ENCODE measurements at places on chromosomes 3 and 15.

GRCh38 chr3:186209810-186210752, 101.2 kb upstream of the ETV5 start:
- DNase-seq: peak; percentile 48

DNA sequence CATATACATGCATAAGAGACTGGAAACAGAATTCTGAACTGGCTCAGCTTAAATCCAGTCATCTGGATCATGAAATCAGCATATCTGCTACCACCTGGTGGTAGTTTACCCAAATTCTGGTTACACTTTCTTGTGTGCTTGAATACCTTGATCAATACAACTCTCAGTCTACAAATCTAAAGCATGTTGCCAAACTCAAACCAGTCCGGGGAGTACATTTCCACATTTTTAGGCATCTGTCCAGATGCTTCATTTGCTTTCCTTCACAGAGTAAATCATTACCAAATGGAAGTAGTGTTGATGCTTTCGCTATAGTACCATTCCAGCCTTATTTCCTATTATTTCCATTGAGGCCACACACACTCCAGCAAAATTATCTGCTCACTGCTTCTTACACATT, 126.4 kb downstream of the P2RY1 start:
- DNase-seq: peak; percentile 45

- no peak for DNase-seq
Observed at GRCh38 chr3:57815036-57815435, 58.9 kb downstream of the SLMAP start.

GRCh38 chr3:177466074-177466473, 268.8 kb upstream of the TBL1XR1 start:
- no peak for DNase-seq

- DNase-seq: no peak
Observed at GRCh38 chr3:112027826-112028225, 6.7 kb upstream of the TMPRSS7 start.

GRCh38 chr3:17494117-17494809, 248.2 kb downstream of the TBC1D5 start:
- DNase-seq: no peak

DNA sequence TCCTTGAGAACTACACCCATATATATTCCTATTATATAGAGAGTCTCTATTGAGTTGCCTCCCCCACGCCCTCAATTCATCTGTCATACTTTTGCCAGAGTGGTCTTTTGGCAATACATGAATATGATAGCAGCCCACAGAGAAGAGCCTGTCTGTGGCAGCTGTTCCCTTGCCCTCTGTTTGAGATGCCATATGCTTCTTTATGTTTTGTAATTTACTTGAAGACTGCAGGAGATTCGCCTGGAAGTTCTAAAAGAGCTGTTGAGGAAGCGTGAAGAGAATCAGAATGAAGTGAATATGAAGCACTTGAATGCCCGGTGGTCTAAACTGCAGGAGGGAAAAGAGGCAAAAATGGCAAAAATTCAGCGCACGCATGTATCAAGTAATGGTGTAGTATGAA, 27.2 kb downstream of the CFAP91 start:
- no peak for DNase-seq

DNA sequence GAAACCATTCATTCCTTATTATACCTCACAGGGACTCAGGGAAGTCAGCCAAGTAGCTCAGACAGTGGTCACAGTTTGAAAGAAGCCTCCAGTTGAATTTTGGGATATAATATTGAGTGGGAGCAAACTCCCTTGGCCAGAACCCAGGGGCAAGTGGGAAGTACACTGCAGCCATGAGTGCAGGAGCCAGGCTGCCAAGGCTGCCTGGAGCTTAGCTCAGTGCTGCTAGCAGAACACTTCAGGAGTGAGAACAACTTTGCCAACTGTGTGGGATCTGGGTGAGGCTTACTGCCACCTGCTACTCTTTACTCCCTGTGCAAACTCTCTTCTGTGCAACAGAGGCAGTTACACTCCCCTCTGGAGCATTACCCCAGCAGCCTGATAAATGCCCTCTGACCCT, 4.6 kb downstream of the OR5K3 start:
- DNase-seq: no peak

GRCh38 chr3:175983379-175983778, 1124.2 kb downstream of the NAALADL2 start:
- no peak for DNase-seq

GRCh38 chr3:52288674-52289073, 1.0 kb downstream of the GLYCTK start:
- DNase-seq: no peak

GRCh38 chr3:33426630-33427317, 13.4 kb downstream of the UBP1 start:
- DNase-seq: no peak

DNA sequence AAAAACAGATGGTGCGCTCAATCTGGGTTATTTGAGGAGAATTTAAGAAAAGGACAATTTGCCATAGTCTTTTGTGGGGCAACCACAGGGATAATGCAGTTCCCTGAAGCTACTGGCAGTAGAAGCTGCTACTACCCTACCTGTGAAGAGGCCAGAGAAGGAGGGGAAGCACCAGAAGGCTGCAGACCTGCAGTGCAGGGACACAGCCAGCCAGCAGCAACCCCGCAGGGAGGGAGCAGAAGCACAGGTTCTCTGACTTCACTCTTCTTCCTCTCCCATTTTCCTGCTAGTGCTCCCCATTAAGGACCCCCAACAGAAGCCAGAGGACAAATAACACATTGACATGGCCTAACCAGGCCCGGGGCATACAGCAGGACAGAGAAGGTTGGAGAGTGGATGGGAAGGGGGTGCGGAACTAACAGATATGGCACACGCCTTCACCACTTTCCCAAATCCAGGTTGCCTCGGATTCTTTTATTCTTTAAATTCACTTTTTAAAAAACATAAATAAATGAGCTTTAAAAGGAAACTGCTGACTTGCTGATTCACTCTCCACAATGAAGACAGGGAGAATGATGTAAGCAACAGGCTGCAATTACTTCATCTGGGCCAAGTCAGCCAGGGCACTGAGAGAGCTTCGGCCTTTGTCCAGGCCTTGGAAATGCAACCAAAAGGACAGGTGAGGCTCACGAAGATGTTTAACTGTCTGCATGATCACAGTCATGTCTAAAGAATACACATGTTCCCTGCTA, 30.1 kb downstream of the POPDC2 start:
- no peak for DNase-seq

DNA sequence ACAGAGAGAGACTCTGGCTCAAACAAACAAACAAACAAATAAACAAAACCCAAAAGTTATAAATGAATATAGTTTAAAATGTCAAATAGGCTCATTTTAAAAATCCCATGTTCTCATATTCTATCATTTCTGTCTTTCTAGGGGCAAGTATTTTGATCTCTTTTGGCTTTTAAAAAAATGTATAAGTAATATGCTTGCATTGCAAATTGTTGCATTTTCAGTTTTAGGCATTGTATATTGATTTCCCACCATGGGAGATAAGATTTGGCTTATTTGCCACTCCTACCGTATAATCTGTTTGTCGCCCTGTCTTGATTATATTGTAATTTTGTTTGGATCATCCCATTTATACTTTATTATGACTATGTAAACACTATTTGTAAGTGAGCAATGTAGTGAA, 70.6 kb downstream of the PIAS1 start:
- no peak for DNase-seq

GRCh38 chr3:157922614-157923013, 183.6 kb downstream of the SHOX2 start:
- DNase-seq: no peak

DNA sequence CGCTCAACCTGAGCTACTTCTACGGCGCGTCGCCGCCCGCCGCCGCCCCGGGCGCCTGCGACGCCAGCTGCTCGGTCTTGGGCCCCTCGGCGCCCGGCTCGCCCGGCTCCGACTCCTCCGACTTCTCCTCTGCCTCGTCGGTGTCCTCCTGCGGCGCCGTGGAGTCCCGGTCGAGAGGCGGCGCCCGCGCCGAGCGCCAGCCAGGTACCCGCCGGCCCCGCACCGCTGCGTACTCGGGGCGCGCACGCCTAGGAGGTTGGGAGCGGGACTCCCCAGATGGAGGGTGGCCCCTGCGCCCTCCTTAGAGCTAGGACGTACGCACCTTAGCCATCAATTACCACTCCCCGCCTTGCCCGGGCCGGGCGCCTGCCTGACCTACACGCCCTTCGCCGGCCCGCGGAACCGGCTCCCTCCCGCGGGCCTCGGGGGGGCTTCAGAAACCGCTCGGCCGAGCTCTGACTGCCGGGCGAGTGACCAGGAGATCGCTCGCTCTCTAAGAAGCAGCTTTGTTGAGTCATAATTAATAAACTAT, 466 bp downstream of the NFKBIZ start:
- no peak for DNase-seq

DNA sequence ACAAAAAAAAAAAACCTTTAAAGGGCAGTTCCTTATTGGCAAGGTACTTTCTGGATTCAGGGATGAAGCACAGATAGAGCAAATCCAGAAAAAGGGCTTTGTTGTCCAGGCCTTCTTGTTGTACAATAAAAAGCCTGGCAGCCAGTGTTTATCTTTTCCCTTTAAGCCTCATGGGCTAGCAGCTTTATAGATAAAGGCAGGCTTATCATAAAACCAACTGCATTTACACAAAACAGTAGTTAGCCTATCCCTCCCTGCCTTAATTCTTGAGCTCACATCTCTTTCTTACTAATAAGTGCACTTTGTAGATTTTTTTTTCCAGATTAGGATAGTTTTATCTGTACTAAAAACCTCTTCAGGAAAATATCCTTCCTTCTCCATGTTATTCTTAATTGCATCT, 662.8 kb upstream of the CCDC54 start:
- DNase-seq: no peak

- DNase-seq: no peak
Observed at GRCh38 chr15:86892774-86893449, 813.2 kb downstream of the AGBL1 start.

DNA sequence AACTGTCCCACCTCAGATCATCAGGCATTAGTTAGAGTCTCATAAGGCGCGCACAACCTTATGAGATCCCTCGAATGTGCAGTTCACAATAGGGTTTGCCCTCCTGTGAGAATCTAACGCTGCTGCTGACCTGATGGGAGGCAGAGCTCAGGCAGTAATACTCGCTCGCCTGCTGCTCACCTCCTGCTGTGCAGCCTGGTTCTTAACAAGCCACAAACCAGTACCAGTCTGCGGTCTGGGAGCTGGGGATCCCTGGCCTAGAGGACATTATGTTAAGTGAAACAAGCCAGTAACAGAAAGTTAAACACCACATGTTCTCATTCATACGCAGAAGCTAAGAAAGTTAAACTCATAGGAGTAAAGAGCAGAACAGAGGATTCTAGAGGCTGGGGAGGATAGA, 47.0 kb downstream of the MAP3K13 start:
- no peak for DNase-seq

DNA sequence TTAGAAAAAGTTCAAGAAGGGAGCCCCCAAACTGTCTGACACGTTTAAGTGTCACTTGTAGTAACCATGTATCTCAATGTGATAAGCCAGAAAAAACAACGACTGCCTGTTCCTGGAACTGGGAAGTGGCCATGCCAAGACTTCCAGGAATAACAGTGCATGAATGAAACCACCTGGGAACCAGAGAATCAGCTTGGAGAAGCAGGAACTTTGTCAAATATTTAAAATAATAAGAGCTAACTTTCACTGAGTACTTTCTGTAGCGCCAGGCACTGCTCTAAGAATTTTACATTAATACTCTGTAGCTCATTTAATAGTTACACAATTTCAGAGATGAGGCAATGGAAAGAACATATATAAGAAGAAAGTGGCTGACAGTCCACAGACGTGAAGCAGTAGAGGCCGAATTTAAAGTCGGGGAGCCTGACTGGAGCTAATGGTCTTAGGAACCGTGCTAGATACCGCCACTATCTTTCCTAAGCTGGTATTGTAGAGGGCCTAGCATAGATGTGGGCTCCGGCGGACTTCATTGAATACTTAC, 876 bp downstream of the PLSCR1 start:
- DNase-seq: no peak

GRCh38 chr15:40115670-40116093, 7.0 kb upstream of the BMF start:
- no peak for DNase-seq

DNA sequence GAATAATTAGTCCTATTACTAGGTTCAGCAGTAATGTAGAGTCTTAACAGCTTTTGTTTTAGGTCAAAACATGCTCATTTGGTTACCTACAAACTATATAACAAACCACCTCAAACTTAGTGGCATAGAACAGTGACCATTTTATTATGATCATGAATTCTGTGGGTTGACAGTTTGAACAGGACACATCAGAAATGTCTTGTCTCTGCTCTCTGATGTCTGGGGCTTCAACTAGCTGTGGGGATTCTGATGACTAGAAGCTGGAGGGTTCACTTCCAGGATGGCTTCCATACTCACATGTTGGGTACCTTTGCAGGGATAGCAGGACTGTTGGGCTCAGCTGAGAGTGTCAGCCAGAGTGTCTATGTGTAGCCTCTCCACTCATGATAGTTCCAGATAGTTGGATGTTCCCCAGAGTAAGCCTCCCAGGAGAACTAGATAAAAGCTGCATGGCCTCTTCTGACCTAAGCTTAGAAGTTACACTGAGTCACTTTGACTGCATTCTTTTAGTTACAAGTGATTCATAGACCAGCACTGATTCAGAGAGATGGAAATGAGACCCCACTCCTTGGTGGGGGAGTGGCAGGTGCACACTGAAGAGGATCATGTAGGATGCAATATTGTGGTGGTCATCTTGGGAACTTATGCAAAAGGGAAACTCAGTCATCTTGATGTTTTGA, 32.6 kb downstream of the PLCL2 start:
- no peak for DNase-seq

- DNase-seq: no peak
Observed at GRCh38 chr15:57403566-57404325, 27.4 kb downstream of the CGNL1 start.

DNA sequence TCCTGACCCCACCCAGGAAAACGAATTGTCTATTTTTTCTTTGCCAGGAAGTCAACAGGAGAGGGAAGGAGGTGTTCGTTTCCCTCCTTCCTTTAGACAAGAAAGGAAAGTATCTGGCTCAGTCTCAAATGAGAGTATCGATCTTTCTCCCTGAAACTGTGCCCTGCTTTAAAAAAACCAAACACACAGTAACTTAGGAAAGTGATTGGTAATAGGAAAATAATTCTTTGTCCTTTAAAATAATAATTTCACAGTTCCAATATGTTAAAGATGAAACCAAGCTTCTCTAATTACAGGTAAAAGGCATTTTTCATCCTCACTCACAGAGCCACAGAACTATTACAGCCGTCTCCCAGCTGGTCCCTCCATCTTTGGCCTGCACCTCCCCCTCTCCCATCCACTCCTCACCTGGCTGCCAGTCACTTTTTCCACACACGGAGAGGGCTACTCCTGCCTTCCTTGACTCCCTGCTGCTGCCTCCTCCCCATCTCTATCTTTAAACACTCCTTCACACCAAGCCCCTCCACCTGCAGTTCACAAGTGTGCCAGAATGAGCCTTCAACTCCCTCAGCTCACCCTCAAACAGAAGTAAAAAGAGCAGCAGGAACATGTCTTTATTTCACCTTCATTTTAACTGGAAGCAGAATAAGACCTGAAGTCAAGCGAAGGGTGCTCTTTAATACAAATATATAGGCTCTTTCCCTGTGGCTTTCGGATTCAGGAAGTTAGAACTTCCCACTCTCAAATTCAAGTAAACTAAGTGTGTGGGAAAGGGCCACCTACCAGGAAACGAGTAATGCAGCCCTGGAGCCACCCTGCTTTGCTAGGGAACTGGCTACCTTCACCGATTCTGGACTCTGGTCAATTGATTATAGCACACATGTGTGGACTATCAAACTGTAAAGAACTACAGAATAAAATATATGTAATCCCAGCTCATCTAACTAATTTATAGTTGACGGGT, 116.4 kb downstream of the SENP2 start:
- no peak for DNase-seq

- DNase-seq: peak; percentile 2
Observed at GRCh38 chr3:17678116-17678741, 64.2 kb downstream of the TBC1D5 start.

- DNase-seq: no peak
Observed at GRCh38 chr3:29072611-29073010, 208.3 kb upstream of the RBMS3 start.
